Stimulated activated CD4-positive, alpha-beta T cell treated with anti-CD3 and anti-CD28 coated beads, Interleukin-4, amount 100 ng/mL, for 4 hours (primary cell): ENCODE measurements at places on chromosomes 2 and 18.

- no peak for DNase-seq
Measured at GRCh38 chr2:43441195-43441594, 154.6 kb downstream of the THADA start.

- DNase-seq, result no peak
Measured at GRCh38 chr2:171287611-171288010, 126.9 kb upstream of the TLK1 start.

GRCh38 chr2:100870652-100871531 lies 51.0 kb downstream of the NPAS2 start:
- no peak for DNase-seq

- no peak for DNase-seq
Measured at GRCh38 chr2:127200962-127201361, 19.1 kb downstream of the CYP27C1 start.

DNA sequence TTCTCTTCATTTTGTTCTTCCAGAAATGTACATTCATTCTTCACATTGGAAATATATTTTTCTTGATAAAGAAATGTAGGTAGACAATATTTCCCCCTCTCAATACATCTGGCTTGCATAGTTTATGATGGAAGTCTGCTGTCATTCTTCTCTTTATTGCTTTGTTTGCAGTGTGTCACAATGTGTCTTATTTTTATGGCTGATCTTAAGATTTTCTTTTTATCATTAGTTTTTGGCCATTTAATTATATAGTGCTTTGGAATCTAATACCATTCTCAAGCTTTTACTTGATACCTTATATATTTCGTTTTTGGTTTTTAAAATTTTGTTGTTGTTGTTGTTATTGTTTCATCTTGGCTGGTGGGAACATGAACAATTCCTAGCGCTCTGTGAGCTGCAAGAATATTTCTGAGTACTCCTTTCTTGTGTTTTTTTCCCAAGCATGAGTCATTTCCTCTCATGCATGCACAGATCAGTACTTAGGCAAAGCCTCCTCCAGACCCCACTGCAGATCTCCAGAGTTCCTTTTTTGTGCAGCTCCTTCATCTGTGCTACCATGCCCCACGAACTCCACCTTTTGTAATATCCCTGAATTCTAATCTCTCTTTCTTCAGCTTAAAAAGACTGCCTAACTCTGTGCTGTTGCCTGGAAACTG lies 13.7 kb upstream of the MMADHC start:
- DNase-seq, result no peak

- DNase-seq, result no peak
Measured at GRCh38 chr2:170576296-170576695, 138.8 kb upstream of the SP5 start.

DNA sequence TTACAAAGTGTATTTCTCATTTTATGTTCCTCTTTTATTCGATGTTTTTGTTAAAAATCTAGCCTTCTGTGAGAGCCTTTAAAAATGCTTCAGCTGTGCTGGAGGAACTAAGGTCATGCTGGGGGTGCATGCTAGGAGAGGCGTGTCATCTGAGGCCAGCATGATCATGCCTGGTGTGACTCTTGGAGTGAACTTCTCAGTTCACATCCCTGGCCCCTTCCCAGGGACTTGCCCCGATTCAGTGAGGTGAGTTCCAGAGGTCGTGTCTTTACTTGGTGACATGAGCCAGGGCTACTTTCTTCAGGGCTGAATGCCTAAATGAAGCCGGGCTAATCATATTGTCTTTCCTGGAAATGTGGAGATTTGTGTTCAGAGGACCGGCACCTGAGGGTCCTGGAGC lies 264.9 kb downstream of the MREG start:
- no peak for DNase-seq
